ENCODE measurements at places on chromosomes 11 and 22.

DNA sequence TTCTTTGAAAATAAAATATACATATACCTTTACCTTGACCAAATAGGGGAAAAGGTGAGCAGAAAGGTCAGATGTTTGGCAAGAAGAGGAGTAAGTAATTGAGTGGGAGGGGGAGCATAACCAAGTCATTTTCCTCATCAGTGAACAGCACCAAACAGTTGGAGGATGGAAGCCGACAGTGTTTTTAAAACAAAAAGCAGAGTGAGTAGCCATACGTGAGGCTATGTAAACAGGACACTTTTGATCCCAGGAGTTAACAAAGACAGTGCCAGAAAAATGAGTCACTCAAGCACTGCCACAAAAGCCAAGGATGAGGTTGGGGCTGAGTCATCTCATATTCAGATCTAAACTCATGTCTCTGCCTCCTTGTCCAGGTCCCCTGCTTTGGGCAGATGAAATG, 734.7 kb downstream of the KCNA4 start:
- DNase-seq, result no peak

DNA sequence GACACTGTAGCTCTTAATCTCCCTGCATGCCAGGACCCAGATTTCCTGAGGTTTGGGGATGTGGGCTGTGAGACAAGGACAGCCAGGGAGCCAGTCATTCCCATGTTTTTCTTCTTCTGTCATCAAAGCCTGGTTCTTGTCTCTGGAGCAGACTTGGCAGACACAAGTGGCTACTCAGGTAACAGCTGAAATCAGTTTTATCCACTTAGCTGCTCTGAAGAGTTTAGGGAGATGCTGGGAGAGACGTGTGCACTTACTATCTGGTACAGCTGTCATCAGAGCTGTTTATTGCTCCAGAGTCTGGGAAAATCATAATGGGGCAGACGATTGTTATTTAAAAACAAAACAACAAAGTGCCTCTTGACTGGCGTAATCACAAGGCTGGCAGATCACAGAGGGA, 56.6 kb downstream of the CSNK2A3 start:
- no peak for DNase-seq

DNA sequence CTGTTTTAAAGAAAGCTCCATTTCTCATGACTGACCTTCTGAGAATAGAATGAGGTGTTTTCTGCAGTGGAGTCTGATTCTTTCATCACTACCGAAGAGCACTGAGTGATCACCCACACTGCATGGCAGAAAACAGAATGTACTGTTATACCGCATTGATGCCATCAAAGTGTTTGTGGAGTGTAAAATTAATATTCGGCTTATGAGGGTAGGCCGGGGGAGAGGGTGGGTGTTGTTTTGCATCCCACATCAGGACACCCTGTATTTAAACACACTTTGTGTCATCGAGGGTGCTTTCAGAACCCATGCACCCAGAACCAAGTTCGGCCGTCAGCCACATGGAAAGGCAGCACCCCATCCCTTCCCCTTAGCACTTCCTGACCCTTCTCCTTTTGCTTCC, 41.3 kb upstream of the ETS1 start:
- DNase-seq, result no peak

- no peak for DNase-seq
Observed at GRCh38 chr11:19281041-19281440, 40.3 kb upstream of the E2F8 start.

GRCh38 chr11:82998697-82999096, 73.0 kb downstream of the RAB30 start:
- no peak for DNase-seq

DNA sequence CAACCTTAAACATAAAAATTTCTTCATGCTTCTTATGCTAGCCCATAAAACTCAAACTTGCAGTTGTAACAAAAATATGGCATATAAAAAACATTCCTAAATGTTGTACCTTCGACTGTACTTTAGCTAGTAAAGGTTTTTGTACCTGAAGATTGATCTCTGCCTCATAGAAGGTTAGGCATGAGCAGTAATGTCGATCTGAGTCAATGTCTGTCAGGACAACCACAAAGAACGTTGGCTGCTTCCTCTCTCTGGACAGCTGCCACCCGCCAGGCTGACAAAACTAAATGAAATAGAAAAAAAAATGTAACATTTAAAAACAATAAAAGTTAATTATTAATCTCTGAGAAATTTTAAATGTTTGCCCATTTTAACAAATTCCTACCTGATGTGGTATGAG, 251.3 kb downstream of the SBF2 start:
- DNase-seq, result no peak

DNA sequence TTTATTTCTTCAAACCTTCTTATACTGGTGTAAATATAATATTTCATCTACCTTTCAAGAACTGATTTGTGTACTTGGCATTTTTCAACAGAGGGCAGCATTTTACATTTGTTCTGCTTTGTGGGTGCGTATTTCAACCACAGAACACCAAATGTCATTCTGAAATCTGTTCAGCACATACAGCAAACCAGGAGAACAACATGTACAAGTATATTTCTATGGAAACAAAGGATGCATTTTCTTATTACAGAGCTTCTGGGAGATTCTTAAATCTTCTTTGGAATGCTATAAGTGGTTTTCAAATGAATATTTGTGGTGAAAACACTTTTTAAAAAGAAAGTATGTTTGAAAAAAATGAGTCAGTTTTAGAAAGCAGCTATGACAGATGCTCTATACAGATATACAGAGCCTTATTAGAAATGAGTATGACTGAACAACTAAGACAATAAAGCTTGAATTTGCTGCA, 946.0 kb downstream of the FAM181B start:
- no peak for DNase-seq

GRCh38 chr11:86987679-86988078, 32.5 kb upstream of the FZD4 start:
- no peak for DNase-seq

GRCh38 chr11:46361283-46362155, 14.3 kb downstream of the DGKZ start:
- DNase-seq, result no peak

DNA sequence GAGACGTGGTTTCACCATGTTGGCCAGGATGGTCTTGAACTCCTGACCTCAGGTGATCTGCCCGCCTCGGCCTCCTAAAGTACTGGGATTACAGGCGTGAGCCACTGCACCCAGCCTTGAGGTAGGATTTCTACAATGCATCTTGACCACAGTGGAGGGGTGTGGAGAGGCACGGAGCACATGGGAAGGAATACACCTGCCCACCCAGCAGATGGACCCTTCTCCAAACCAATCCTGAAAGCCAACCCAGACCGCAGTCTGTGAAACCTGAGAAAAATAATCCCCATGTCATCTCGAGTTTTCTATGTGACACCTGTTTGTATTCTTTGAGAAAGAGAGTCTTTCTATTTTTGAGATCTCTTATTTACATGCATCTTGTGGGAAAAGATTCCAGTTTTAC, 32.5 kb downstream of the LGR4 start:
- no peak for DNase-seq

GRCh38 chr11:127074151-127074761, 73.7 kb upstream of the KIRREL3 start:
- no peak for DNase-seq

GRCh38 chr11:32034680-32035079, 56.2 kb upstream of the RCN1 start:
- no peak for DNase-seq

- no peak for DNase-seq
Observed at GRCh38 chr22:45949891-45950290, 27.1 kb downstream of the WNT7B start.

DNA sequence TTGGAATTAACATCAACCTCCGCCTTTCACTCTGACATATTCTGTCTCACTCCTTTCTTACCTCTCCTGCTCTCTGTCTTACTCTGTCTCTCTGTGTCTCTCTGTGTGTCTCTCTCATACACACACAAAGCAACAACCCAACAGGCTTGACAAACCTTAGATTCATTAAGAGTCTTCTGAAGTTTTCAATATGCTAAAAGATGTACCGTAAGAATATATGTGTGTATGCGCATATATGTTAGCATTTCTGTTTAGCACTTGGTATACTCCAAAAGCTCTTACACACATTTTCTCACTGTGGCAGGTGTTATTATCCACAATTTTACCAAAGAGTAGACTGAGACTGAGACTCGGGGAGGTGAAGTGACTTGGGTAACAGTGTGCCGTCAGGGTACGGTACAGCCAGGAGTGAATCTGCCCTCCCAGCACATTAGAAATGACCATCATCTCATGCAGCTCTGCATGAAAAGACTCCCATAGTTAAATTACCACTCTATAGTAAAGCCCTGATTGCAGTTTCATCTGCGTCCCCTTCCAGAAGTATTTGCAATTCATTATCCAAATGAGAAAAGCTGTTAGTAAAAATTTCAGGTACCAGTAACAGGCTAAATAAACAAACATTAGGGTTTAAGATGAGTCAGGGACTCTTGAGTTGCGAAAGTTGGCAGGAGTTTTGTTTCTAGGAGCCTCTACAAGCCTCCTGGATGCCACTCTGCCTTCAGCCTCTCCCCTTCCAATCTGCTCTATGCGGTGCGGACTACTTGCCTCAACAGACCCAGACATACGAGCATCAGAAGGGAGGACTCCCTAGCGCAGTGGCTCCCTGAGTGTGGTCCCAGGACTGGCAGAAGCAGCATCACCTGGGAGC, 195.2 kb upstream of the TMEM45B start:
- DNase-seq, result no peak

DNA sequence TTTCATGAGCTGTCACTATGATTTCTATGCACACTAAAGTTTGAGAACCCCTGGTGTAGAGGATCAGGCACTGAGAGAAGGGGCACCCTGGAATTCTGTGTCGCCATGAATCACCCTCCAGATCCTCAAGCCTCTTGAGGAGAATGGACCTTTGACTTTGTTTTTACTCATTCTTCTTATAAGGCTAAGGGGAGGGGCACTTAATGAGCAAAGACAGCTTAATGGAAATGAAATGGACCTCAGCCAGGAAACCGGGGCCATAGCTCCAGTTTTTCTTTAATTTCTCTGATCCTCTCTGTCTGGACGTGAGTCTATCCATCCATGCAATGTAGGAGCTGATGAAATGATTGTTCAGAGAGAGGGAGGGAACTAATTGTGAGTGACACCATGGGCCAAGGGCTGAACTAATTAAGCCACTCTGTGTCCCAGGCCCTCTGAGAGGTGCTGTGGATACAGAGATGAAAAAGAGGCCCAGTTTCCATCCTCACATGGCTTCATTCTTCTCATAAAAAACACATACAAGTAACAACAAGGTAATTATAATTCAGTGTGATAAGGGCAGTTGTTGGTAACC, 32.8 kb downstream of the OR2AT4 start:
- DNase-seq, result no peak

- no peak for DNase-seq
Observed at GRCh38 chr11:133038850-133039249, 493.5 kb downstream of the OPCML start.

DNA sequence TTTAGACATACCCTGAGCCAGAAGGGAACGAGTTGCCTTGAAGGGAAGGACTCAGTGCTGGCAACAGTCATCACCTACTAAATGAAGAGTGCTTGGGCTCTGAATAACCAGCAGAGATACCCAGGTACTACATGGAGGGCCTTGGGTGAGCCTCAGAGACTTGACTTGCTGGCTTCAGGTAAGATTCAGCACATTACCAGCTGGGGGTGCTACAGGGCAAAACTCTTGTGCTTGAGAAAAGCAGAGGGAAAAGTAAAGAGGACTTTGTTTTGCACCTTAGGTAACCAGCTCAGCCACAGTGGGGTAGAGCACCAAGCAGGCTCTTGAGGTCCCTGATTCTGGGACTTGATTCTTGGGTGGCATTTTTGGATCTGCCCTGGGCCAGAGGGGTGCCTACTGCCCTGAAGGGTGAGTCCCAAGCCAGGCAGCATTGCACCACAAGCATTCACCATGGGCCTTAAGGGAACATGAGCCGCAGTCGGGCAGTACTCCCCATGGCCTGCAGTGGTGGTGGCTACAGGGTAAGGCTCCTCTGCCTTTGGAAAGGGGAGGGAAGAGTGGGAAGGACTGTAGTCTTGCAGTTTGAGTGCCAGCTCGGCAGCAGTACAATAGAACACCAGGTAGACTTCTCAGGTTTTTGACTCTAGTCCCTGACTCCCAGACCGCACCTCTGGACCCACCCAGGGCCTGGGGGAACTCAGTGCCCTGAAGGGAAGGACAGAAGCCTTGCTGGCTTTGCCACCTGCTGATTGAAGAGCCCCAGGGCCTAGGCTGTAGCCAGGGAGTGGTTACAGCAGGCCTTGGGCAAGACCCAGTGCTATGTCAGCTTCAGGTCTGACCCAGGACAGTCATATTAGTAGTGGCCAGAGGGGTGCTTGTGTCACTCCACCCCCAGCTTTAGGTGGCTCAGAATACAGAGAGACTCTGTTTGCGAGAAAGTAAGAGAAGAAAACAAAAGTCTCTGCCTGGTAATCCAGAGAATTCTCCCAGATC, 22.7 kb upstream of the PLEKHA7 start:
- DNase-seq, result no peak

DNA sequence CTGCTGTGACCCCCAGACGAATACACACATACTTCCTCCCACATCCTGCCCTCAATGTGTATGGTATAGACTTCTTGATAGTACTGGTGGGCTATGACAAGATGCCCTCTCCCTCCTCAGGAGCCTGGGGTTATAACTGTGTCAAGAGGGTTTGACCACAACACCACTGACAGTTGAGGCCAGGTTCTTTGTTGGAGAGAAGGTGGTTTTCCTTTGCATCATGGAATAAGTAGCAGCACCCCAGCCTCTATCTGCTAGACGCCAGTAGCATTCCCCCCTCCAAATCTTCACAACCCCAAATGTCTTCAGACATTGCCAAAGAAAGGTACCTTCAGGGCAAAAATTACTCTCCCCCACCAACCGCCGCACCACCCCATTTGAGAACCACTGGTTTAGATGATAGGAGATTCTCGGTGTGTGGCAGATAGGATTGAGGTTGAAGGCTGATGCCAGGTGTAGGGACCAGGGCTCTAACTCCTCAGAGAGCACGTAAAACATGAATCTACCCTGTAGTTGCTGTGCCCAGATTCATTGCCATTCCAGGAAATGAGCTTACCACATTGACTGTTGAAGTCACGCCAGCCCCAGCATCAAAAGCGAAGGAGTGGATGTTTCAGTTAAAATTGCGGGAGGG, 5.5 kb upstream of the MYO18B start:
- no peak for DNase-seq

- no peak for DNase-seq
Observed at GRCh38 chr22:33569559-33569958, 350.7 kb downstream of the LARGE1 start.

GRCh38 chr11:123594188-123594901, 60.1 kb downstream of the SCN3B start:
- no peak for DNase-seq

DNA sequence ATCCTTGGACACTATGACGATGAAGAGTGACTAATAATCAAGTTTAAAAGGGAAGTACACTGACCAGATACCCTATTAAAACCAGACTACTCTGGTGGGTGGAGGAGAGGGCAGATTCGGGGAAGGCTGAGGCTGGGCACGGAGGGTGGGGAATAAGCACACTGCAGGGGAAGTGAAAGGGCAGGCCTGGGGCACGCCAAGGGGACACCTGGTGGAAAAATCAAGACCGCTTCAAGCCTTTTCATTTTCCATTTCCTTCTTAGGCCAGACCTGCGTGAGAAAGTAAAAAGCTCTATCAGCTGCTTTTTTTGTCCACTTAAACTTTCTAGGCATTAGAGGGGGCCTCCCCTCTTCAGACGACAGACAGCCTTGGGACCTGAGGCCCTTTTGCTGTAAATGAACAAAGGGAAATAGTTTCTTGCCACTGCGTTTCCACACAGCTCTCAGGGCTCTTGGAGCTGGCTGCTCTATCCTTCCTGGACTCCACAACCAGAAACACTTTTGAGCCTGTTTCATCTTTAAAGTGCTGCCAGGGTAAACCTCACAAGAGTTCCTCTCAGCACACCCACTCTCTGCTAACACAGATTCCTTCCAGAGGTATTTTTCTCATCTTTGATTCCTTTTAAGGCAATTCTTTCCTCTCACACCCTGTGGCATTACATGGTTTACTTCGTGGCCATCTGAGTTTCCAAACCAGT, 25.0 kb upstream of the SERPIND1 start:
- DNase-seq, result no peak

Measured in activated CD8-positive, alpha-beta memory T cell treated with anti-CD3 and anti-CD28 coated beads for 1 hour (primary cell).